AG20443 (cell line): ENCODE measurements at places on chromosomes 16 and 17.

GRCh38 chr16:55824473-55825000, 8.4 kb downstream of the CES1 start:
- DNase-seq = no peak

DNA sequence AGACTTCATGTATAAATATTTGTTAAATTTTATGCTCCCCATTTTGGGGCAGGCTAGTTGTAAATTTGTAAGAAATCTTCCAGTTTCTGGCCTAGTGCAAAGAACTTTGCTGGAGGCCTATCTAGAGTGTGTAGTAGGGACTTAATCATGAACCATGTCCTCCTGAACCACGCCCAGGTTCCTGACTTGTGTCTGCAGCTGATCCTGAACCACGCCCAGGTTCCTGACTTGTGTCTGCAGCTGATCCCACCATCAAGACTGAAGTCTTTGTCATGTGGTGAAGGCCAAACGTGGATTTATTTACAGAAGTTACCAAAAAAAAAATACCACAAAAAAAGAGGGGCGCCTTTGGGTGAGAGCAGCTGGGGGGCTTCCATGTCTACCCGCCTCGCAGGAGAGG, 33.1 kb downstream of the LMF1 start:
- no peak for DNase-seq

DNA sequence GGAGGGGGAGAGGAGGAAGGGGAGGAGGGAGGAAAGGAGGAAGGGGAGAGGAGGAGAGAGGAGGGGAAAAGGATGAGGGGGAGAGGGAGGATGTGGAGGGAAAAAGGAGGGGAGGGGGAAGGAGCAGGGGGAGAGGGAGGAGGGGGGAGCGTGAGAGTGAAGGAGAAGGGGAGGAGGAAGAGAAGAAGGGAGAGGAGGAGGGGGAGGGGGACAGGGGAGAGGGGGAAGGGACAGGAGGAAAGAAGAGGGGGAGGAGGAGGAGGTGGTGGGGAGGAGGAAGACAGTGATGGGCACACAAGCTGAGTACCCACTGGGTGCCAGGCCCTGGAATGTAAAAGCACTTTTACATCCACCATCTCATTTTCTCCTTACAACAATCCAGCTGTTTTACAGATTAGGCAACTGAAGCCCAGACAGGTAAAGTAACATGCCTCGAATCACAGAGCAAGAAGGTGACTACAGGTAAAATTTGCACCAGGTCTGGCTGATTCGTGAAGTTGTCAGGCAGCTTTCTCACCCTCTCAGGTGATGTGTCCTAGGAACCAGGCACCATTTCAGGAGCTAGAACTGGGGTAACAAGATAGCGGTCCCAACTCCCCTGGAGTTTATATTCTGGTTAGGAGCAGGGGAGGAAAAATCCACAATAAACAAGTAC, 10.0 kb upstream of the LITAF start:
- no peak for DNase-seq

DNA sequence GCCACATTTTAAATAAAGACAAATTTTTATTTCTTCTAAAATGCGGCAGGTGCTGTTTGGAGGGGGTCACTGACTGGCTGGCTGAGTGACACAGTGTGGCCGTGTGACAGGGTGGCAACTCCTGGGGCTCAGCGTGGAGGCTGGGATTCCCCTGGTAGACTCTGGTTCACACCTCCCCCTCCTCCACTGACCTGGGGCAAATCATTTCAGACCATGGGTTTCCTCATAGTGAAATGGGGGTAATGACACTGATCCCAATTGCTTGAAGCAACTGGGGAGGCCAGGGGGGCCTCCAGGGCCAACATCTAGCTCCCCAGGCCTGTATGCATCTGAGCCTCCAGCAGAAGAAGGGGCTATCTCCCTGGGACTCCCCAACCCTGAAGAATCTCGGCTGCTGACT, 6.6 kb downstream of the HSD11B2 start:
- DNase-seq = no peak

GRCh38 chr16:2895813-2896212, 12.8 kb downstream of the FLYWCH2 start:
- DNase-seq = no peak

GRCh38 chr16:48447940-48448536, 62.8 kb upstream of the SIAH1 start:
- DNase-seq = no peak

DNA sequence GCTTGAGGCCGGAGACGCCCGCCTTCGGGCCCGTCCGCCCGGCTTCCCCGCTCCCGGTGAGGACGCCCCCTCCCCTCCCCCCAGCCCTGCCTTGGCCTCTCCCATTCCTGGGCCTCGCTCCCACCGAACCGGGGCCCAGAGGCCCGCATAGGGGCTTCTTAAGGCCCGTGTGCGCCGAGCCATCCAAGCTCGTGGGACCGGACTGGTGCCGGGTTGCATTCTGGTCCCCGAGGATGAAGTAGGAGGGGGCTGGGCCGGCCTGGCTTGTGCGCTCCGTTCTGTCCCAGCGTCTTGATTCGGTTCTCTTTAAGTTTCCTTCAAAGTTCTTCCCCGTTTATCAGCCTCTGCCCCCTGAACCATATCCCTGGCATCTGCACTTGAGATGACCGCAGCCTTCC, 488 bp downstream of the SENP3 start:
- peak; percentile 28 for DNase-seq

DNA sequence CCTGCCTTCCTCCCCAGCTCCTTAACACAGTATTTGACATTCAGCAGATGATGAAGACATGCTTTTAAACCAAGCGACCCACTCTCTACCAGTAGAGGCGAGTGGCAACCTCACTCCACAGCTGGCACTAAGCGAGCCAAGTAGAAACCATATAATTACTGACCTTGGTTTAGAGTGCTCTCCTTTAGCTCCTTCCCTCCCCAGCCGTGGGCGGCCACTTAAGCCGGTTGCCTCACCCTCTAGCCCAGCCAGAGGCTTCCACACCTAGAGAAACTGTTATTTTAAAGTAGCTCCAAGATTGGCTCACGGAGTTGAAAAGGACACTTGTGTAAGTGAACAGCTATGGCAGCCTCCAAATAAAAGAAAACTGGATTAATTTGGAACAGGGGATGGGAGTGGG, 109.1 kb upstream of the CRHR1 start:
- no peak for DNase-seq

DNA sequence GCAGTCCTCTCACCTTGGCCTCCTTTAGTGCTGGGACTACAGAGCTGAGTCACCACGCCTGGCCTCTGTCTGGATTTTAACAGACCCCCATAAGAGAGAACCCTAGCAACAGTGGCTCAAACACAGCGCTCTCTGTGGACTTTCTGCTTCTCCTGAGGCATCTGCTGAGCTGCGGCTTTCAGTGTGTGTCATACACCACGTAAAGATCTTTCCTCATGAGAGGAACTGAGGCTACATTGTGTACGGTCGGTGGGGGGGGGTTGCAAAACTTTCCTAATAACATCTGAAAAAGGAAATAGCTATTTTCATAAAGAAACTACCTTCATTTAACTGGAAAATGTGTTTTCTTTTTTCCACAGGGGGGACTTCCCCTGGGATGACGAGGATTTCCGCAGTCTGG, 32.9 kb downstream of the DEF8 start:
- no peak for DNase-seq

- DNase-seq = no peak
Observed at GRCh38 chr17:17809531-17810083, 27.2 kb downstream of the SREBF1 start.

GRCh38 chr17:17066021-17066420, 23.8 kb downstream of the MPRIP start:
- DNase-seq = no peak

DNA sequence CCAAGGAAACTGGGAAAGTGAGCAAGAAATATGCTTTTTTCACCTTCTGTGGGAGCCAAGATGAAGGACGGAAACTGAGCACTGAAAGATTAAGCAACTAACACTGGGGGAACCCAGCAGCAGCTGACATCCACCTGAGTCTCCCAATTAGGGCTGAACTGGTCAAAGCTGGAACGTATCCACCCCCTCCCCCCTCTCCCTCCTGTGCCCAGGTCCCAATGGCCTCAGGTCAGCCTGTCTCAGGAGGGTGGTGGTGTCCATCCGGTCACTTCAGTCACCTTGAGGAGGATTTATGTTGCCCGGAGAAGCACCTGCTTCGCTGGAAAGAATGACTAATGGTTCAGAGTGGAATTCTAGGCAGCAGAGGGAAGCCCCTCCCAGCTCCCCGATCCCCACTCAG, 10.0 kb downstream of the PEMT start:
- no peak for DNase-seq

DNA sequence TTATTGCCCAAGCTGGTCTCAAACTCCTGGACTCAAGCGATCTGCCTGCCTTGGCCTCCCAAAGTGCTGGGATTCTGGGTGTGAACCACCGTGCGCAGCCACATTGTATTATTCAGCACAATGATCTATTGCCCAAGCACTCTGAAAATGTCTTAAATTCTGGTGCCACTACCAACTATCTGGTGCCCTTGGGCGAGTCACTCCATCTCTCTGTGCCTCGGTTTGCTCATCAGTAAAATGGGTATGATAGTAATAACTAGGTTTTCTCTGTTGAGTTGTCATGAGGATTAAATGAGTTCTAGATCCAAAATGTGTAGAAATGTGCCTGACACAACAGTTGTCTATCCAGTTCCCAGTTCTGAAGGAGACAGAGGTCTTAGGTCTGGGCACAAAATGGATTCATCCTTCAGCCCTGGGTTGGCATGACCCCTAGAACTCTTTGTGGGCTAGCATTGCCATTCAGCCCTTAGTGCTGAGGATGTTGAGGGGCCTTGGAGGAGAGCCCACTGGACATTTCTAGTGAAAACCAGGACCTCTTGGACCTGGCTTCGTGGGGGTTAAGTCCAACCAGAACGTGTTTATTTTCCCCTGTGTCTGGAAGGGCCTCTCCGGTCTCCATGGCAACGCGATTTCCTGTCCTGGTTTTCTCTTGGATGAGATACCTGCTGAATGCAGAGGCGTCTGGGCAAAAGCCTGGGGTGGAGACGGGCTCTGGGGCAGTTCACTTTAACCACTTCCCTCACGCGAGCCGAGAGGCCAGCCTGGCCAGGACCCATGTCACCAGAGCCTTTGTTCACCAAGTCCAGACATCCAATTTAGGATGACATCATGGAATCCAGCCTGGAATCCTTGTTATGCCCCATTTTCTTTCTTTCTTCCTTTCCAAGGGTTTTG, 43.7 kb upstream of the TNRC6A start:
- DNase-seq = peak; percentile 86

DNA sequence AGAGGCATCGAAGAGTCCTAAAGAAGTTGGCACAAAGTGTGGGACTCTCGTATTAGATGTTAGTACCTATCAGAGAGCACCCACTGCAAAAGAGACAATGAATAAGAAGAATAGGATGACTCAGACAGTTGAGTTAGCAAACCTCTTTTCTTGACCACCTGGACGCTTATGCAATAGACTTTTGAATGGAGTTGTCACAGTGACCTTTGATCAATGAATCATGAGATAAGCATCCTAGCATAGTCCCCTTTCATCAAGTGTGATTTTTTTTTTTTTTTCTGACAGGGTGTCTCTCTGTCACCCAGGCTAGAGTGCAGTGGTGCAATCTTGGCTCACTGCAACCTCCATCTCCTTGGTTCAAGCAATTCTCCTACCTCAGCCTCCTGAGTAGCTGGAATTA, 1417.9 kb upstream of the GOT2 start:
- no peak for DNase-seq

- DNase-seq = no peak
Observed at GRCh38 chr17:2647957-2648356, 54.5 kb downstream of the PAFAH1B1 start.

DNA sequence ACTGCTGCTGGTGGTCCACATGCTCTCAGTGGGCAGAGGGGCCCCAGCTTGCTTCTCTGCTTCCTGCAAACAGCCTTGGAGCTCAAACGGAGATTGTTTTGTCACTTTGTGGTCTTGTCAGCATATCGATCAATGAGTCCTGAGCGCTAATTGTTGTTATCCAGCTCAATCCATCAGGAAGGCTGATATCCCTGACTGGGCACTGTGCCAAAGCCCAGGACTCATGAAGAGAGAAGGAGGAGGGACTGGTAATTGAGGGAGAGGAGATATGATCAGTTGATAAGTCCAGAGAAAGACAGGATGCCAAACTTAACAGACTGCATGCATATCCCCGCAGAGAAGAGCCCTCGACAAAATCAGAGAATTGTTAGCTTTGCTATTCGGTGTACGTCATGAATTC, 58.6 kb upstream of the DNAH9 start:
- no peak for DNase-seq

DNA sequence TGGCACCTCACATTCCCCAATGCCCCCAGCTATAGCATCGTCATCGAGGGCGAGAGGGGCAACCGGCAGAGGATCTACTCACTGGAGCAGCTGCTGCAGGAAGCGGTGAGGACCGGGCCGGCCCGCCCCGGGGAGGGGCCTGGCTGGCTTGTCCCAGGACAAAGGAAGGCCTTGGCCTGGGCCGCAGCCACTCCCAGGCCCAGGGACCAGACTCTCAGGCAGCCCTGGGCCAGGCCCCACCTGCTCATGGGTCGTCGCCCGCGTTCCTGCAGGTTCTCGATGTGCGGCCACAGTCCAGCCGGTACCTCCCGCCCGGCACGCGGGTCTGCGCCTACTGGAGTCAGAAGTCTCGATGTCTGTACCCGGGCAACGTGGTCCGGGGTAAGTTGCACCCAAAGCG, 53.4 kb downstream of the ACTG1 start:
- DNase-seq = no peak

GRCh38 chr16:28538733-28539596, at the start of gene NUPR1:
TSS of gene NUPR1 (minus strand) at chr16:28538974. CDS start at chr16:28538907, 67 bp downstream.
- DNase-seq = peak; percentile 99

DNA sequence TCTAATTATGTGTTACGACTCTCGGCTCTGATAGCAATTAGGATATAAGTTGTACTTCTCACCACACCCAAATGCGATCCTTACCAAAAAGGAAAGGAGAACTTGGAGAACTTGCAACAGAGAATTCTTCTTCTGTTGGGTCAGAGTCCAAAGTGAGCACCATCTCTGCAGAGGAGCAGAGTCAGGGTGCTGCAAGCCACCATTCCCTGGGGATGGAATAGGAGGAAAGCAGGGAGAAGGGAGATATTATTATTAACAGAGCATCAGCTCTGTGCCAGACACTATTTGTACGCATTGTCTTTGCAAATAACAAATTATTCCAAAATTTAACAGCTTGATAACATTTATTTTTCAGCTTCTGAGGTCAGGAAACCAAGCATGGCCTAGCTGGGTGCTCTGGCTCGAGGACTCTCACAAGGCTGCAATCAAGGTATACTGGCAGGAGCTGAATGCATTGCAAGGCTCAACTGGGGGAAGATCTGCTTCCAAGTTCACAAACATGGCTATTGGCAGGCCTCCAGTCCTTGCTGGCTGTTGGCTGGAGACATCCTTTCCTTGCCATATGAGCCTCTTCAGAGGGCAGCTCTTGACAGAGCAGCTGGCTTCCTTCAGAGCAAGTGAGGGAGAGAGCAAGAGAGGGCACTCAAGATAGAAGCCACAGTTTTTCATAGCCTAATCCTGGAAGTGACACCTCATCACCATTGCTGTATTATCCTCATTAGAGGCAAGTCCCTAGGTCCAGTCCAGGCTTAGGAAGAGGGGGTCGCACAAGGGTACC, 296.2 kb upstream of the CDH5 start:
- no peak for DNase-seq

- DNase-seq = no peak
Observed at GRCh38 chr16:89534252-89534756, 26.1 kb downstream of the SPG7 start.

- DNase-seq = no peak
Observed at GRCh38 chr17:75820094-75821080, 23.8 kb downstream of the UNC13D start.

GRCh38 chr16:54116124-54116655, 170.4 kb downstream of the IRX3 start:
- DNase-seq = no peak

GRCh38 chr17:12619459-12620199, 46.1 kb upstream of the MYOCD start:
- DNase-seq = no peak

GRCh38 chr16:19419698-19420075, 2.0 kb downstream of the TMC5 start:
- DNase-seq = no peak
